CD4-positive, alpha-beta T cell treated with Interleukin-6 at 100 ng/mL for 8 hours (primary cell): ENCODE measurements at places on chromosomes 1 and 21.

GRCh38 chr1:220487297-220487820 lies 40.6 kb upstream of the MARK1 start:
- no peak for DNase-seq

DNA sequence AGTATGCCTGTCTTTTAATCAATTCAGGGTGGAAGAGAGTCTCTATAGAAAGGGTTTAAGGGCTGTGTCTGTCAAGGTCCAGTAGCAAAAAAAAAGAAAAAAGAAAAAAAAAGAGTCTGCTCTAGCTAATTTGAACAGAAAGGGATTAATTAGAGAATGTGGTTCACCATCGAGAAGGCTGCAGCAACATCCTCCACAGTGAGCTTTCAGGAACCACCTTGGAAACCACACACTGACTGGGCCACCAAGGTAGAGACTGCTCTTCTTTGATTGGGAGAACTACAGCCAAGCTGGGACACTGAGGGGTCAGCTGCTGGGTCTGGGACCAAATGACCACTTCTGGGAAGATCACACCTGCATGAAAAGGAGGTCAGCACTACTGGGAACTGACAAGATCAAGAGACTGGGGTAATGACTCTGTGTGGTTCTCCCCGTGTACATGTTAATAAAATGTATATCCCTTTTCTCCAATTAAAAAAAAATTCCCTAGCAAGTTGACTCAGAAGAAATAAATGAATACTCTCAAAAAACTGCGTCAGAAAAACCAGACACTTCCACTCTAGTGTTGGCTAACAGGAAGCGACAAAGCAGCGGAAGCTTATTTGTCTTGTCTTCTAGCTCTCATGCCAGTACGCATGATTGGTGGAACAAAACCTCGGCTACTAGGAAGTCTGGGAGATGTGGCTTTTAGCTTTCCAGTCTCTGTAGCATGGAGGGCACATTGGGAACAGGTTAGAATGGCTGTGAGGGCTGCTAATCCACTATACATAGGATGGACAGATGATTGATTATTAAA lies 60.0 kb upstream of the IVNS1ABP start:
- DNase-seq, result no peak

DNA sequence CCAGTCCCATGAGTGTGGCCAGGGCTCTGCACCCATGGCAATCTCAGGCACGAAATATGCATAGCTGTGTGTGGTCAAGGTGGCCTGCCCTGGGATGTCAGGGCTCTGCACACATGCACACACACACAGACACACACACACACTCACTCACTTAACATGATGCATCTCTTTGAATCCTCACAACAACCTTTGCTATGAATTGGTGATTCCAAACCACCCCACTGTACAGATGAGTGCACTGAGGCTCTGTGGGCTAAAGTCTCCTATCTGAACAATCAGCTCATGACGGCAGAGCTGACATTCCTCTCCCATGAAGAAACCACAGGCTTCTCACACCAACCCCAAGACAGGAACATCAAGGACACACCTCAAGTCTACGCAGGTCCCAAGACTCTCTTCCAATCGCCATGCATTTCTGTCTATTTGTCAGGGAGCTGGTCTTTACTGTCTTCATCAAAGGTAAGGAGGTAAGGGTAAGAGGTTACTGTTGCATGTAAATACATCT lies 131.6 kb downstream of the ETS2 start:
- DNase-seq, result no peak

- DNase-seq, result no peak
Observed at GRCh38 chr1:224131253-224131652, 17.3 kb downstream of the FBXO28 start.

DNA sequence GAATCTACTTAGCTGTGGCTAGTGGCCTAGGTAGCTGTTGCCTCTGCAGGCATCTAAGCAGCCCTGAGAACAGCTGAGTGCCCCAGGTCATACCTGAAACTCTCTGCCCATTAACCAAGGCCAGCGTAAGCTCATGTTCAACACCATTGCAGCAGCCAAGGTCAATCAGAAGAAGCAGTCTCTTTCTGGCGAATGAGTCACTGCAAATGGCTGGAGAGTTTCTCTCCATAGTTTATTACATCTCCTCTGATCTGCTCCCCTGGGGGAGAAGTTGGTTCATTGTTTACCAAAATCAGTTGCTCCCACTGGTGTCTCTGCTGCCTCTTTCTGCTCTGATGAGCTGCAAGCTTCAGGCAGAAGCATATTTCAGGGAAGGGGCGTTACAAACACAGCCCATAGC lies 6.9 kb upstream of the BCL9 start:
- DNase-seq, result no peak

GRCh38 chr1:42979896-42980800 lies 21.5 kb upstream of the SLC2A1 start:
- DNase-seq, result no peak

GRCh38 chr1:53559854-53560580 lies 100.8 kb downstream of the DMRTB1 start:
- DNase-seq, result no peak

GRCh38 chr21:44677881-44678280 lies 4.1 kb downstream of the KRTAP12-1 start:
- DNase-seq, result no peak

DNA sequence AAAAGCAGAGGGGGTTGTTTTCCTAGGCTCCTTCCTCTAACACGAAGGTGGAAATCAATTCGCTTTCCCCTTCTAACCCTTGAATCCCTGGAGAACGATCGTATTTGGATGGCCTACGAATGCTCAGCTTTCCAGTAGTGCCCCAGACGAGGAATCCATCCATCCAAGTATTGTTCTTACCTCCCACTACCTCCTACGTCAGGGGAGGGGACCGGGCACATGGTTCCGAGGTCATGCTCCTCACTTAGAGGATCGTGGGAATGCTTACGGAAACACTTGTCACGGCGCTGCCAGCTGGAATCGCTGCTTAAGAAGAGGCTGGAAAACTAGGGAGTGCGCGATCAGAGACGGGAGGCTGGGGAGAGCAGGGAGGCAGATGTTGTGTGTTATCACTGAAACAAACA lies 47.4 kb downstream of the CAPZB start:
- DNase-seq, result no peak

DNA sequence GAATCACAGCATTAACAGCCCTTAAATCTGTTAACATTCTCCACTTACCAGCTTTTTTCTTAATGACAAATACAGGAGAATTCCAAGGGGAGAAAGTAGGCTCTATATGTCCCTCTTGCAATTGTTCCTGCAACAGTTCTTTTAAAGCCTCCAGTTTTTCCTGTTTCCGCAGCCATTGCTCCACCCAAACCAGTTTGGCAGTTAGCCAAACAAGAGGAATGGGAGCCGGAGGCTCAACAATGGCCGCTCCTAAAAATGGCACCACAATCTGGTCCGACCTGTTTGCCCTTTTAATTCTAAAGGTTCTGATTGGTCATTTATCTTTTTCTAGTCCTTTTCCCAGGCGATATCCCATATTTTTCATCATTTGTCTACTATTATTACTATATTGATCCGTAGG lies 14.0 kb upstream of the L1TD1 start:
- DNase-seq, result no peak

- no peak for DNase-seq
Observed at GRCh38 chr1:203406446-203407045, 55.6 kb upstream of the FMOD start.

DNA sequence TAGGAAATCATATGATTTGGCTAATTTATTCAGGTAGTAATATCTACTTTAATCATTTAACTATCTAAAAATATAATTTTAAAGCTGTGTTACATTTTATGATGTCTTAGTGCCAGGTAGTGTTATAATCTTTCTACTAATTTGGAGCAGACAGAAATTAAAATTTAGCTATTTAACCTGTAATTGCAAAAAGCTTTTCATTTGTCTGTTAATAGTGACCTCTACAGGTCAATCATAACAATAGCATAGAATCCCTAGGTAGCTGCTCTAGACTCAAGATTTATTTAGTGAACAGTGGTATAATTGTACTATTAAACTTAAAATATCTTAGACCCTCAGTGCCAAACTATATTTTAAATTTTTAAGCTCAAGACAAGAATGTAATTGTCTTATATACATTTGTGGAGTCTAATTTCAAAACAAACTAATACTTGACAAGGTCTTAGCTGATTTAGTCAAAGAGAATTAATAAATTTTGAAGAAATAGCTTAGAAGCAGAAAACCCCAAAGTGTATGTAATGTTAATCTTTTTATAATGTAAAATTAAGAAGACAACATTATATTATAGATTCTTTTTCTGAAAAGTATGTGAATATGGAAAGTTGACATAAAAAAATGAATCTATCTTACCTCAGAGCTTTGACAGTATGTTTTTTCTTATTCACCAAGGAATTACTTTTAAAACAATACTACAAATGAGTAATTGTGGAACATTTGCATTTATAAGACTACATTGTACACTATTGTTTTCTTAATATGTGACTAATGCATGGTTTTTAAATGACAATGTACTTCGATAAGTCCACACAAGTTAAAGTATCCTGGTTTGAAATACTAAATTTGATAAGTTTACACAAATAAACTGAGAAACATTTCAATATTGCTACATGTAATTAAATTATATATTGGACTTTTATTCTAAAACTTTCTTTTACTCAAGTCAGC lies 64.1 kb upstream of the RNPC3 start:
- no peak for DNase-seq

- DNase-seq, result no peak
Observed at GRCh38 chr1:95086949-95087533, 14.3 kb upstream of the ALG14 start.

- DNase-seq, result no peak
Observed at GRCh38 chr1:65260851-65261473, 48.4 kb upstream of the DNAJC6 start.

- DNase-seq, result peak; percentile 80
Observed at GRCh38 chr1:24955161-24955560, 25.1 kb upstream of the RUNX3 start.

DNA sequence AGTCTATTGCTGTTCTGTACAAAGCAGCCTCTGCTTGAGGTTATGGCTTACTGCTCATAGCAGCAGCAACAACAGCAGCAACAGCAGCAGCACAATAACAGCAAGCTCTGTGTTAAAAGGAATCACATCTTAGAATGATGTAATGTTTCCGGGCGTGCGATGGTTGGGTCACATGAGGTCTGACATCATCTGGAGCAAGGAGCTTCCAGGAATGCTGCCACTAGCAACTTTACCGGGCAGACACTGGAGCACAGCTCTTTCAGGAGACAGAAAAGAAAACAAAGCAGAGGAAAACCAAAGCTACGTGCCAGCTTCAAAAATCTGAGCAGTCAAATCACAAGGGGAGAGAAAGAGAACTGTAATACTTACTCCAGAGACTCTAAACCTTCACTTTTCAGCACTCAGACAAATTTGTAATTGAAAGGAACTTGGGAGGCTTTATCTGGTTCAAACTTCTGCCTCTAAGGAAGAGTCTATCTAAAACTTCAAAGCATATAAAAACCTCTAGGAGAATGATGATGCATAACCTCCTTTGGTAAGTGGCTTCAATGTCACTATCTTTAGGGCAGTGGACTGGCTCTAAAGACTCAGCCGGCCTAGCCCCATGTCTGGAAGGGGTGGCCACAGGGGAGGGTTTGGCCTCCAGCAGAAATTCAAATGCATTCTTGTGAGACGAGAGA lies 28.3 kb upstream of the RAB3GAP2 start:
- no peak for DNase-seq

GRCh38 chr1:212254853-212255363 lies 30.3 kb upstream of the PPP2R5A start:
- peak; percentile 19 for DNase-seq

DNA sequence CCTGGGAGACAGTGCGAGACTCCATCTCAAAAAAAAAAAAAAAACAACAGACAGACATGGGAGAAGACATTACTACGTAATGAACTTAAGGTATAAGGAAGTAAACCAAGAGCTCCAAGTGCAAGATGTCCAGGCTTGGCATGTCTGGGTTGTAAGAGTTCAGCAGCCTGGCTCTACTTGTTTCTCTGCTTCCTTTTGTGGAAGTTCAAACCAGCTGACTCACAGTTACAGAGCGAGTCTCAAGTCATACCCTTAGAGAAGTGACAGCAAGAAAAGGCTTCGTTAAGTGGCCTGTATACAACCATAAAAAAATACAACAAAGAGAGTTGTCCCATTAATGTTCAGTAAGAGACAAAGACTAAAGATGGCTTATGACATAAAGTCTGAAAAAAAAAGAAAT lies 1.3 kb downstream of the RIT1 start:
- peak; percentile 10 for DNase-seq

DNA sequence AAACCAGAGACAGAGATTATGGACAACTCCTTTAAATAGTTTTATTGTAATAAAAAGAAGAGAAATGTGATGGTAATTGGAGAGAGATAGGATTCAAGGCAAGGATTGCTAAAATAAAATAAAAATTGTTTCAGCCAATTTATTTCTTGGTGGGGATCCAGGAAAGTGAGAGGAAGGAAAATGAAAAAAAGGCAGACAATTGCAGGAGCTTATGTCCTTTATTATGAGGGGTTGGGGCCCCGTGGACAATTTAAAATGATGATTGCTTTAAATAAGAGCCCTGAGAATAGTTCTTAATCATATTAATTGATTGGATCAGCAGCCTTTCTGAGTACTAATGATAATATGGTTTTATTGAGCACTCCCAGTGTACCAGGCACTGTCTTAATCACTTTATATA lies 40.2 kb downstream of the RGS2 start:
- no peak for DNase-seq

DNA sequence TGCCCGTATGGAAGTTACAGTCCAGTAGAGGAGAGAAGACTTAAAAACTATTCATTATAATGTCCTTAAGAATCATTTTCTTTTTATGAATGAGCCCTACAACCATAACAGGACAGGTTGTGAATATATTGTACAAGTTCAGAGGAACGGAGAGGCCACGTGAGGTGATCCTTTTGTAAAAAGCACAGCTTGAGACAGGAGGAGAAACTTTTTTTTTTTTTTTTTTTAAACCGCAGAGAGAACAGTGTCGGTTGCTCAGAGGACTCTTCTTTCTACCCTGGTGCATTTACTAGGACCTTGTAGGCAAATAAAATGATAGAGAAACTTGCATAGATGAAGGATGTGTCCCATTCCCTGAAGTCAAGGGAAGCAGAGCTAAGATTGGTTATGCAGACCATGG lies 32.1 kb downstream of the DYRK1A start:
- peak; percentile 28 for DNase-seq

- peak; percentile 28 for DNase-seq
Observed at GRCh38 chr1:153293851-153294250, 18.9 kb downstream of the PGLYRP3 start.

- DNase-seq, result peak; percentile 83
Observed at GRCh38 chr1:2194319-2194897, at the start of gene FAAP20. TSS of gene FAAP20 (minus strand) at chr1:2194772. CDS start at chr1:2194749, 23 bp downstream.

GRCh38 chr21:31847761-31848160 lies 25.1 kb upstream of the HUNK start:
- DNase-seq, result no peak

GRCh38 chr1:37965301-37965700 lies 18.4 kb upstream of the INPP5B start:
- no peak for DNase-seq
